ENCODE measurements at places on chromosomes 2 and 18. TPM values are rescaled to one million over a fixed set of nuclear protein-coding genes. Genes with fewer than 3 reads are reported as not detected.
A peak's percentile ranks its signal among the peaks of the same experiment; 100 is the strongest.

GRCh38 chr2:149388120-149388816 lies 57.9 kb downstream of the LYPD6 start:
- H3K27ac ChIP-seq, result no peak overlapping the region
- no peak overlapping the region for H3K4me3 ChIP-seq
- H3K36me3 ChIP-seq, result no peaks in the 10 kb centered on the region
- no peak for DNase-seq
- H3K27me3 ChIP-seq, result no peaks in the 10 kb centered on the region
- no peaks in the 10 kb centered on the region for H3K4me1 ChIP-seq

DNA sequence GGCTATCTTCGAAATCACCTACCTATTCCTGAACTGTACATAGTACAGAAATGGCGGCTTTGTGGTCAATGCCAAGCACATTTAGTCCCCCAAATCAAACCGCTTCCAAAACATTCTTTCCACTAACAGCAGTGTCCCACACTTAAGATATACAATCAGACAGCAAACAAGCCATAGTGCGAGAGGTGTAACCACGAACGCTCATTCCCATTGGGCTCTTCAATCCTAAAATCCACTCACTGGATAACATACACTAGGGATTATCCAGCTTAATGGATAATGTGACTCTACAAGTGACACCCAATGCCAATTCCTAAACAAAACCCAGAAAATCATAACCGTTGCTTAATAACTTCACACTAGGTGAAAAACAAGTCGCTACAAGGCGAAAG lies 2.0 kb downstream of the XPO1 start:
- no peaks in the 10 kb centered on the region for H3K36me3 ChIP-seq
- H3K27ac ChIP-seq, result peak overlapping the region; percentile 99
- H3K27me3 ChIP-seq, result no peaks in the 10 kb centered on the region
- H3K4me3 ChIP-seq, result peak overlapping the region; percentile 84
- H3K4me1 ChIP-seq, result peaks cover 5% of the 10 kb centered on the region

GRCh38 chr2:5791371-5791770 lies 99.2 kb downstream of the SOX11 start:
- H3K4me1 ChIP-seq, result no peaks in the 10 kb centered on the region
- H3K27me3 ChIP-seq, result no peaks in the 10 kb centered on the region
- DNase-seq, result no peak
- no peak overlapping the region for H3K27ac ChIP-seq
- H3K36me3 ChIP-seq, result no peaks in the 10 kb centered on the region

DNA sequence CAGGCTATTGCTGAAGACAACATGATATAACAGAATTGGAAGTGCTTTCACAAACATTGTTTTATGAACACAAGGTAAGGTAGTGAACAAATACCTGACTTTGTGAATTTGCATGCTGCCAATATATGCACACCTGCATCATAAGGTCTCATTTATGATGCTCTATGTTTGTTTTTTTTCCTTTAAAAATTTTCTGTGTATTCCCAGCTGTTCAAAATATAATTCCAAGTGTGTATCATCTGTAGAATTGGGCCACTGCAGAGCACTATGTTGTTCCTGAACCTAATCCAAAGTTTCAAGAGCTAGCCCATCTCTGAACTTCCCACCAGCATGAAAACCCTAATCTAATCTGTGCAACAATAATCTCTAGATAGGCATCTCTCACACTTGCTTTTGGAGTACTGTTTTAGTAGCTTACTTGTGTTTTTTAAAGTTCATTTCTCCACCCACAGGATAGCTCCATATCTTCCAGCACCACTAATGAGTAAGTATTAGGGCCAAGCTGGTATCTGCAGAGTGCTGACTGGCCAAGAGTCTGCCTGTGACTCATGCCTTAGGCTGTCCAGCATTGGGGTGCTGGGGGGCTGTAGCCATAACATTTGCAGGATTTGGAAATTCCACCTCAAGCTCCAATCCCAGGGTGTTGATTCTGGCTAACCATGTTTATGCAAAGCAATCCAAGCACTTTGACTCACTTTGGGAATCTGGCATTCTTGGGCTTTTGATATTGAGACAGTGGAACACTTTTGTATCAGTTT lies 208.2 kb upstream of the REV1 start:
- H3K27ac ChIP-seq, result no peak overlapping the region
- H3K4me3 ChIP-seq, result no peak overlapping the region
- no peaks in the 10 kb centered on the region for H3K4me1 ChIP-seq
- H3K36me3 ChIP-seq, result no peaks in the 10 kb centered on the region
- no peak for DNase-seq
- no peaks in the 10 kb centered on the region for H3K27me3 ChIP-seq

DNA sequence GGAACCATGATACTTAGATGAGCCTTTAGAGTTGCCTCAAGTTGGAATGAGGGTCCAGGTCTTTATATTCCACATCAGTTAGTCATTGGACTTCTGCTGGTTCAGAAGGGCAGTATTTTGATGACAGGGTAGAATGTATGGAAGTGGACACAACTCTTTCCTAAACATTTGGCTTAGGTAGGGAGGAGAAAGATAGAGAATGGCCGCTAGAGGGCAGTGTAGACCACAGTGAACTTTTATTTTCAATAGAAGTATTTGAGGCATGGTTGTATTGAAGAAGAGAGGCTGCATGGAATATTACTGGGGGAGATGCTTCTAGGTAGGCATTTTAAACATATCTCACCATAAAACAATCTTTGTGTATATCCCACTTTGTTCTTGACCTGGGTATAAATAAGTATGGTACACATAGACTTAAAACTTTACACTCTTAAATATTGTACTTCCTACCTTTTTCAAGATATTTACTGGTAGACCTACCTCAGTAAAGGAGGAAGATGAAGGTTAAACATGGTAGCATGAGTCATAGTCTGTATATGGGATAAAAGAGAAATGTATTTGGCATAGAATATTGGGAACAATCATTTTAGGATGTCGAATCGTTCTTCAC lies 497.6 kb upstream of the FAM98A start:
- H3K27ac ChIP-seq, result no peak overlapping the region
- H3K27me3 ChIP-seq, result no peaks in the 10 kb centered on the region
- no peaks in the 10 kb centered on the region for H3K36me3 ChIP-seq
- no peaks in the 10 kb centered on the region for H3K4me1 ChIP-seq
- H3K4me3 ChIP-seq, result no peak overlapping the region
- peak; percentile 24 for DNase-seq

DNA sequence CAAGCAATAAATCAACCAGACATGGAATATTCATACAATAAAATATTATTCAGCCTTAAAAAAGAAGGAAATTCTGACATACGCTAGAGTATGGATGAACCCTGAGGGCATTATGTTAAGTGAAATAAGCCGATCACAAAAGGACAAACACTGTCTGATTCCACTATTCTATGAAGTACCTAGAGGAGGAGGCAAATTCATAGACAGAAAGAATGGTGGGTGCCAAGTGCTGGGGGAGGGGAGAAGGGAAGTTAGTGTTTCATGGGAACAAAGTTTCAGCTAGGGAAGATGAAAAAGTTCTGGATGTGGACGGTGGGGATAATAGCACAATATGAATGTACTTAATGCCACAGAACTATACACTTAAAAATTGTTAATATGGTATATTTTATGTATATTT lies 19.8 kb downstream of the SMAD7 start:
- peaks cover 70% of the 10 kb centered on the region for H3K4me1 ChIP-seq
- H3K27me3 ChIP-seq, result no peaks in the 10 kb centered on the region
- peaks cover 3% of the 10 kb centered on the region for H3K36me3 ChIP-seq
- H3K27ac ChIP-seq, result 0 out of 2 replicates have a peak overlapping the region, but pooled peaks have one; percentile 96
- H3K4me3 ChIP-seq, result no peak overlapping the region
- no peak for DNase-seq

GRCh38 chr2:226600802-226601201 lies 198.8 kb downstream of the IRS1 start:
- H3K27ac ChIP-seq, result no peak overlapping the region
- H3K4me1 ChIP-seq, result no peaks in the 10 kb centered on the region
- H3K27me3 ChIP-seq, result no peaks in the 10 kb centered on the region

- peak overlapping the region; percentile 69 for H3K27ac ChIP-seq
- peak; percentile 56 for DNase-seq
- H3K4me1 ChIP-seq, result peaks cover 4% of the 10 kb centered on the region
- H3K4me3 ChIP-seq, result peak overlapping the region; percentile 77
- no peaks in the 10 kb centered on the region for H3K36me3 ChIP-seq
These were observed 13.3 kb upstream of the MTIF2 start for GRCh38 chr2:55282110-55282917.

DNA sequence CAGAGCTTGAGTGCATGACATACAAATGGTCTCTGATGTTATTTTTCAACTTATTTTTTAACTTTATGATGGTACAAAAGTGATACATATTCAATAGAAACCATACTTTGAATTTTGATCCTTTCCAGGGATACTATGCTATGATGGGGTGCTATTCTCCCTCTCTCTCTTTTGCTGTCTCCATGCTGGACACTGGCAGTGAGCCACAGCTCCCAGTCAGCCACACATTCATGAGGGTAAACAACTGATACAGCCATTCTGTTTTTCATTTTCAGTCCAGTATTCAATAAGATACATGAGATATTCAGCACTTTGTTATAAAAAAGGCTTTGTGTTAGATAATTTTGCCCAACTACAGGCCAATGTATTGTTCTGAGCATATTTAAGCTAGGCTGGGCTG lies 859.3 kb upstream of the KLHL29 start:
- H3K27me3 ChIP-seq, result no peaks in the 10 kb centered on the region
- no peak overlapping the region for H3K27ac ChIP-seq
- no peaks in the 10 kb centered on the region for H3K4me1 ChIP-seq

GRCh38 chr2:11254100-11254536 lies 90.3 kb downstream of the ROCK2 start:
- no peaks in the 10 kb centered on the region for H3K36me3 ChIP-seq
- no peak overlapping the region for H3K4me3 ChIP-seq
- no peaks in the 10 kb centered on the region for H3K4me1 ChIP-seq
- no peaks in the 10 kb centered on the region for H3K27me3 ChIP-seq

GRCh38 chr18:36415625-36416024 lies 118.1 kb downstream of the FHOD3 start:
- H3K4me1 ChIP-seq, result no peaks in the 10 kb centered on the region
- DNase-seq, result no peak
- no peak overlapping the region for H3K4me3 ChIP-seq

- no peak overlapping the region for H3K4me3 ChIP-seq
- no peaks in the 10 kb centered on the region for H3K27me3 ChIP-seq
- peaks cover 39% of the 10 kb centered on the region for H3K36me3 ChIP-seq
- H3K27ac ChIP-seq, result no peak overlapping the region
- no peak for DNase-seq
These were observed 42.0 kb downstream of the GPR45 start for GRCh38 chr2:105283532-105283931.

DNA sequence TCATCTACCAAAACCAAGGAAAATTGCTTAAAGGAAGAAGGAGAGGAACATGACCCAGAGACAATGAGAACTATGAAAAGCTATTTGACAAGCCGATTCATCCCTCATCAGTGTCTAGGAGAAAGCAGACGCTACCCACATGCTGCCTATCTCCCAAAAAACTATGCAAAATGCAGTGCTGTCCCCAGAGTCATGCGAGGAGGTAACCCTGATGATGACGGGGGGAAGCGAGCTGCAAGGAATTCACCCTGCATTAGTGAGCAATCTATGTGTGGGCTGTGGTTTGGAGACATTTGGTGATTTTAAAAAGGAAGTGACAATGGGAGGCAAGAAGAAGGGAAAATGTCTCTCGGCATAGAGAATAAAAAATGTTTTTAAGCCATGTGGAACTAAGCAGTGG lies 472.7 kb downstream of the CMPK2 start:
- no peaks in the 10 kb centered on the region for H3K36me3 ChIP-seq
- H3K4me1 ChIP-seq, result no peaks in the 10 kb centered on the region
- no peak for DNase-seq
- no peaks in the 10 kb centered on the region for H3K27me3 ChIP-seq
- H3K27ac ChIP-seq, result no peak overlapping the region

- DNase-seq, result no peak
- no peaks in the 10 kb centered on the region for H3K27me3 ChIP-seq
- H3K4me1 ChIP-seq, result no peaks in the 10 kb centered on the region
- H3K4me3 ChIP-seq, result no peak overlapping the region
- H3K36me3 ChIP-seq, result no peaks in the 10 kb centered on the region
- H3K27ac ChIP-seq, result no peak overlapping the region
These were observed 45.8 kb downstream of the DNAJC10 start for GRCh38 chr2:182761903-182762302.

GRCh38 chr2:12269041-12269972 lies 447.4 kb upstream of the TRIB2 start:
- H3K27ac ChIP-seq, result no peak overlapping the region
- peaks cover 9% of the 10 kb centered on the region for H3K4me1 ChIP-seq
- no peaks in the 10 kb centered on the region for H3K36me3 ChIP-seq
- DNase-seq, result no peak
- H3K4me3 ChIP-seq, result no peak overlapping the region

GRCh38 chr18:60130284-60130683 lies 230.5 kb downstream of the PMAIP1 start:
- H3K27ac ChIP-seq, result no peak overlapping the region
- no peaks in the 10 kb centered on the region for H3K36me3 ChIP-seq
- no peaks in the 10 kb centered on the region for H3K27me3 ChIP-seq
- no peak overlapping the region for H3K4me3 ChIP-seq
- no peak for DNase-seq
- no peaks in the 10 kb centered on the region for H3K4me1 ChIP-seq

DNA sequence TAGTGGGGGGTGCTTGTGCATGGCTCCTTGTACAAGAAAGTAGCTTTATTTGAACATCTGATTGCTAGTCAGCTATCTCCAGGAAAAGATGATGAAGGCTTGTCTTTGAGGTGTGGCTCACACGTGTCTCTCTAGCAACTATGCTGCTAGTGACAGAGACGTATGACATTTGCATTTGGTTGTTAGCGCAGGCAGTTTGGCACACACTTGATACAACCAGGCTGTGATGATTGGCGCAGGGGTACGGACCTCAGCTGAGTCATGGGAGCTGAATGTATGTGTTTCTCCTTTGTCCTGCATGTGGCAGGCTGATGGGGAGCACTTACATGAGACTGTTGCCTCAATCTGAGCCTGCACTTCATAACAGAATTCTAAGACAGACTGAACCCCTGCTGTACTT lies 29.6 kb downstream of the PTCD3 start:
- H3K27ac ChIP-seq, result no peak overlapping the region
- H3K4me1 ChIP-seq, result no peaks in the 10 kb centered on the region
- no peaks in the 10 kb centered on the region for H3K27me3 ChIP-seq
- DNase-seq, result no peak

DNA sequence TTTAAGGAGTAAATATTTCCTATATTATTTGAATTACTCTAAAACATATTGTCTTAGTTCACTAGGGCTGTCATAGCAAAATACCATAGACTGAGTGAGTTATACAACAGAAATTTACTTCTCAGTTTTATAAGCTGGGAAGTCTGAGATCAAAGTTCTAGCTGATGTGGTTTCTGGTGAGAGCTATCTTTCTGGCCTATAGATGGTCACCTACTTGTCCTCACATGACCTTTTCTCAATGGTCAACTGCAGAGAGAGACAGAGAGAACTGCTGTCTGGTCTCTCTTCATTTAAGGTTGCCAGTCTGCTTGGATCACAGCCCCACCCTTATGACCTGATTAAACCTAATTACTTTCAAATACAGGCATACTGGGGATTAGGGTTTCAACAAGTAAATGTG lies 490.9 kb downstream of the FBXO15 start:
- H3K4me3 ChIP-seq, result no peak overlapping the region
- DNase-seq, result no peak
- H3K27ac ChIP-seq, result no peak overlapping the region
- H3K27me3 ChIP-seq, result no peaks in the 10 kb centered on the region

GRCh38 chr18:37702841-37703240 lies 137.2 kb upstream of the CELF4 start:
- no peak overlapping the region for H3K4me3 ChIP-seq
- no peak overlapping the region for H3K27ac ChIP-seq
- no peaks in the 10 kb centered on the region for H3K4me1 ChIP-seq
- no peak for DNase-seq

The SF3B1 gene
- total RNA-seq, result 262 TPM

The CIAO1 gene
- total RNA-seq, result 57.5 TPM

The PDE11A gene
- not detected for total RNA-seq

The GALR1 gene
- not detected for total RNA-seq

The LIPG gene
- total RNA-seq, result 0.18 TPM

The EDAR gene
- total RNA-seq, result not detected

The DAPL1 gene
- total RNA-seq, result not detected

The MYO5B gene
- 4.4 TPM for total RNA-seq

The VIL1 gene
- 0.62 TPM for total RNA-seq

The NPC1 gene
- total RNA-seq, result 25.5 TPM
